A172 (cell line): ENCODE measurements at places on chromosomes 3 and 15. TPM values are rescaled to one million over a fixed set of nuclear protein-coding genes. Genes with fewer than 3 reads are reported as not detected.

The ANKRD63 gene
- total RNA-seq, result not detected in 2 replicates

The MASP1 gene
- total RNA-seq, result not detected in 2 replicates

The THRB gene
- not detected in 2 replicates for total RNA-seq

The WDR72 gene
- total RNA-seq, result not detected in 2 replicates

The GPR62 gene
- total RNA-seq, result not detected in 2 replicates

The PAK6 gene
- total RNA-seq, result 0.17 and 0.43 TPM in 2 replicates

The PPP2R3A gene
- total RNA-seq, result 17.3 and 19.1 TPM in 2 replicates

DNA sequence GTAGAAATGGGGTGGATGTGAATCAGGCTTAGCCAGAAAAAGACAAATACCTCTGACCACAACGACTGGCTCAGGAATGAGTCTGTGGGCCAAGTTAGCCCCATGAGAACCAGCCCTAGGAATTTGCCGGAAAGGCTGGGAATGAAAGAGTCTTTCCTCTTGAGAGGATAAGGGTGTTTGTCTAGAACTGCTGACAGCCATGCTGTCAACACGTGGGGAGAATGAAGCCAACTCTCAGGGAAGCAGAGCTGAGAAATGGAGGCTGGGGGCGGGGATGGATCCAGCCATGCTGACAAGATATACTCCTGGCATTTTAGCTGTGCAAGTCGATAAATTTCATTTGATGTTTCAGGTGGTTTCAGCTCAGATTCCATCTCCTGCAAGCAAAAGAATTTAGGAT lies 10.6 kb upstream of the SLC6A1 start:
- DNase-seq, result no peak

- DNase-seq, result no peak
Observed at GRCh38 chr15:45338417-45338816, 39.9 kb downstream of the GATM start.

DNA sequence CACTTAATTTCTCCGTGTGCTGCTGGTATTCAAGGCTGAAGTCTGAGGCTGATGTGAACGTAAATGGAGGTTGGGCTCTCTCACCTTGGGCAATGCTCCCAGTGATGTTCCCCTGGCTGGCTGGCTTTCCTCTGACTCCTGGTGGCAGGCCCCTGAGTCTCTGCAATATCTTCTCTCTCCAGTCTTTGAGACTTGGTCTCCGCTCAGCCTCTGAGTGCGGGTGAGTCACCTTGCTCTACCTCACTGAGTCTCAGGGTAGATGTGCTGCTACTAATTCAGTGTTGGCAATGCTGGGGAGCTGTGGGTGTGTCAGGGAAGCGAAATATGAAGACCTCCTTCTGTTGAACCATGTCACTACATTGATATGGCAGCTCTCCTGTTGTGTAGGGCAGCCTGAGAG lies 31.3 kb upstream of the TRIM59 start:
- DNase-seq, result no peak

DNA sequence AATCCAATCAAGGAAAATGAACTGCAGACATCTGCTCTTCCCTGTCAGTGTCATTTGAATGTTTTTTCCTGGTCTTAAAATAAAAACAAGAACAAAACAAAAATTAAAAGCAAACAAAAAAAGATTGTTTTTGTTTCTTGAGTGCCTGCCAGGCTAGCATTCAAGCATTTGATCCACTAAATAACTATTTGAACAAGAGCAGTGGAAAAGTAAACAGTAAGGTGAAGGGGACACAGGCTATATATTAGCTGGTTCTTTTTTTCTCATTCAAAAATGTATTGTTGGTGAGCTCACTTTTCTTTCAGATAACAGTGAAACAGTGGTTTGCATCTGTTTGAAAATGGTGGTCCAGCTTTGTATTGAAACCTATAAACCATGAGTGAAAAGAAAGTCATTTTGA lies 586.9 kb upstream of the SGO1 start:
- DNase-seq, result no peak

DNA sequence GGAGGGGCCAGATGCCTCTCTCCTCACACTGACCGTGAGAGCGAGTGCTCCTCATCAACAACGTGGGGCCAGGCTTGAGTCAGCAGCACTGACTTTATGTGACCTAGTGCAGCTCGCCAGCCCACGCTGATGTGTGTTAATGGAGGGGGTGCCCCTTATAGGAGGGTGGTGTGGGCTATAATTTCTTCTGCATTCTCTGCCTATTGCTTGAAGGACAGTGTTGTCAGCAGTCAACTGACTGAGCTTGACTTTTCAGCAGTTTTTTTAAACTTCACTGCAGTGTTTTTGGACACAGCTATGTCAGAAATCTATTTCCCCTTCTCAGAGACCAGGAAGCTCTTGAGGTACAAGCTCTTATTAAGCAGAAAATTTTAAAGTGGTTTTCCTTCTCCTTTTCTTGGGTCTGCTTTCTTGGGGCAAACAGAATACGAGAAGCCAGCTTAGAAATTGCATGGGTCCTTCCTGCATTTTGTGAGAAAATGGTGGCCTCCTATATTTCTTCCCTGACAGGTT lies 304.8 kb upstream of the CTDSPL start:
- no peak for DNase-seq

GRCh38 chr15:77107068-77107467 lies 36.2 kb upstream of the TSPAN3 start:
- no peak for DNase-seq

DNA sequence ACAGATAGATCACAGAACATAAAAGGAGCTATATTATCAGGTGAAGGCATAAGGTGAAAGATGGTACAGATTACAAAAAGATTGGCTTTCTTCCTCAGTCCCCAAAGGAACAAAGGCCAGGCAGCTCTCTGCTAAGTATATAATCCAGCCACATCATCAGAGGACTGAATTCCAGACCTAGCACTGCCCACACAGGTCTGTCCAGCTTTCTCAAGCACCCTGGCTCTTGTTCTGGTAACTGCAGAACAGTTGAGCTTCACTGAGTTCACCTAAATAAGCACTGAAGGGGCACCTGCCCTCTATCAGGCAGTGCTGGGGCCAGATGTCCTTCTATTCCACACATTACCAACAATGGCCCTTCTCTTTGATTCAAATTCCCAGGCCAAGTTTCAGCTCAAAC lies 6.3 kb downstream of the DUOXA1 start:
- no peak for DNase-seq

GRCh38 chr3:28328188-28329151 lies 20.1 kb upstream of the ZCWPW2 start:
- DNase-seq, result peak; percentile 36

- no peak for DNase-seq
Observed at GRCh38 chr3:161236240-161236639, 15.1 kb downstream of the NMD3 start.

GRCh38 chr3:124303305-124303910 lies 311.5 kb upstream of the ROPN1 start:
- DNase-seq, result no peak

DNA sequence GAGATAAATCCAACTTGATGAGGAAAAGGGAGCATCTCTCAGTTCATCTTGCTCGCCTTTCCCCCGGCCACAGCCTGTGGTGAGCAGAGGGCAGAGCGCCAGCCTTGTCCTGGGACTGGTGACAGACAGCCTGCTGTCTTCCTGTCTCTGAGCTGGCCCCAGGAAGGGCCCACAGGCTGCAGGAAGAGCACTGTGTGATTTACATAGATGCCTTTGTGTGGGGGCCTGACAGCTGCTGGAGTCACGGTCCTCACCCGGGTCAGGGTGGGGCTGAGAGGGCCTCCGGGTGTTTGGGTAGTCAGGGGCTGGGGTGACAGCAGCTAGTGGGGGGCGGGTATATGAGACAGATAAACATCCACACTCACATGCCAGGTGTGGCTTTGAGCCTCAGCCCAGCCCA lies 29.3 kb downstream of the PLA2G4D start:
- no peak for DNase-seq

DNA sequence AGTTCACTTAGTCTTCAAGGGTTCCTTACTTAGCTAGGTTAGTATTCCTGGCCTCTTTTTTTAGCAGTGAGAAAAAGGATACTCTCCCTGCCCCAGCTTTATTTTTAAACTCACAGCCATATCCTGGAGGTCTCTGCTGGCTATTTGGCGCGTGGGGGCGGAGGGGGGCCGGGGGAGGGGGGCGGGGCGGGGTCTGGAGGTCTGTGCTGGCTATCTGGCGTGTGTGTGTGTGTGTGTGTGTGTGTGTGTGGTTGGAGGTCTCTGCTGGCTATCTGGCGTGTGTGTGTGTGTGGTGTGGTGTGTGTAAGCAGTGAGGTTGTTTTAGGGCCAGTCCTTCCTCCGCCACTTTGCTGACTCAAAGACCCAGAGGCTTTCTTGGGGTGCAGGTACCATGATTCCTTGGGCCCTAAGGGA lies 579 bp upstream of the PLAAT1 start:
- no peak for DNase-seq

DNA sequence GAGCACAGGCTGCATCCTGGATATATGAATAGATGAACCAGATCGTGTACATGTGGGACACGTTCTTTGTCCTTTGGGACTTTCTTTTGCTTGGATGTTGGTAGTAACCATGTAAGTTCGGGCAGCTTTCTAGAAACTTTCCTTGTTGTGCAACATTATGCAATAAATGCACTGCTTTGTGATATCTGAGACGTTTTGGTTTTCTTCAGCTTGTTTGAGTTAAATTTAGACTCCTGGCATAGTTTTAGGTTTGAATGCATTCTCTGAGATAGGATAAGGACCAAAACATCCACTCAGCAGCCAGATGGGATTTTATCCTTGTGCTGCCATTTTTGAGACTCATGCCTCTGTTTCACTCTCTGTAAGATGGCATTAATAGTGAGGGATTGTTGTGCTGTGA lies 158.9 kb downstream of the IGF1R start:
- DNase-seq, result no peak

DNA sequence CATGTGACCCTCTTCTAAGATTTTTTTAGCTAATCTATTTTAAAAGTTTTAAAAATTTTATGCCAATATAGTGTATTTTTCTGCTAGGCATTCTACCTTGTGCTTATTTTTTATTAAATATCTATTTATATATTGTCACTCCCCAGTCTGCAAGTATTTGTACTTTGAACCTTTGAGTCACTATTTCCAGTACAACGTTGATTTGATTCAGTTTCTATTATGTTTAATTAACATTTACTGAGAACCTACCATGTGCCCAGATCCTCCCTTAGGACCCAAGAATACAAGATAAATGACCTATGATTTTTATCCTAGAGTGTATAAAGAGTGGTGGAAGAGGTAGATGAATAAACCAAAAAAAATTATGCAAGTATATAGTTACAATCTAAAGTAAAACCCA lies 311.2 kb downstream of the DOCK3 start:
- DNase-seq, result no peak

- DNase-seq, result no peak
Observed at GRCh38 chr3:172449466-172450149, 1.4 kb upstream of the GHSR start.

DNA sequence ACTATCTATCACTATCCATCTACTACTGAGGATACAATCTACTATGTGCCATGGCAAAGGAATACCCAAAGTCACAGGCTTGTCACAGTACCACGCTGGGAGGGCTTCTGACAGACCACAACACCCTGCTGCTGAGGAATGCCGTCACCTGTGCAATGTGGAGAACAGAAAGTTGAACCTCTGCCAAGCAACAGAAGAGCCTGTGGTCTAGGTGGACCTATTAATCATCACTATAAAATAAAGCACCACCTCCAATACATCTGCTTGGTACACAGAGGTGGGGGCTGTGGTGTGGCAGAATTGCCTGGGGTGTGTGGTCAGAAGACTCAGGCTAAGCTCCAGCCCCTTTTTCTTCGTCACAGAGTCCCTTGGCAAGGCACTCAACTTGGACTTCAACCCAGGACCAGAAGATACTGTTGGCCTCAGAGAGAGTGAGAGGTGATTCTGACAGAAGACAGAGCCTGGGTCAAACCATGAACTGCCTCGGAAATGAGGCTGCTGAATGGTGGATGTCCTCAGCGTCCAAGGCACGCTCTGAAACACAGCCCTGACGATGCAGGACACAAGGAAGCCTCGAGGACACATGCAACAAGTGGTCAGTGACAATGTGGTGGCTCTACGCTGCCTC lies 189.4 kb upstream of the CHRNA7 start:
- DNase-seq, result no peak

DNA sequence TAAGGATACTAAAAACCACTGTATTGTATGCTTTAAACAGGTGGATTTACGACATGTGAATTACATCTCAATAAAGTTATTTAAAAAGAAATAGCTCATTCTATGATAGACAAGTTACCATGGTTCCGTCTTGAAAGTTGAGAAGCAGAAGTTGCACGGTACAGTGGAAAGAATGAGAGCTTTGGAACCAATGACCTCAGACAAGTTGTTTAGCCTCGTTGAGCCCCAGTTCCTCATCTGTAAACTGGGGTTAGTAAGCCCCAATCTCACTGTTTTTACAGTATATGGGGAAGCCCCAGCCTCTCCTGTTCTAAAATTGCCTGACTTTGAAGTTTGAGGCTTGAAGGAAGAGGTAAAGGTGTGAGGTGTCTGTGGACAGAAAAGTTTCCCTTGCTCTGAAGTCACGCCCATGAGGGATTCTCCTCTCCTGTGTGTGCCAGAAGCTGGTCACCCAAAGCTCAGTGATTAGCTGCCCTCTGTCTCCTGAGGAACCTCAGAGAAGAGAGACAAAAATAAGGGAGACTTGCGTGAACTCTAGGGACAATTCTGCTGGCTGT lies 10.0 kb downstream of the CRYGS start:
- no peak for DNase-seq

DNA sequence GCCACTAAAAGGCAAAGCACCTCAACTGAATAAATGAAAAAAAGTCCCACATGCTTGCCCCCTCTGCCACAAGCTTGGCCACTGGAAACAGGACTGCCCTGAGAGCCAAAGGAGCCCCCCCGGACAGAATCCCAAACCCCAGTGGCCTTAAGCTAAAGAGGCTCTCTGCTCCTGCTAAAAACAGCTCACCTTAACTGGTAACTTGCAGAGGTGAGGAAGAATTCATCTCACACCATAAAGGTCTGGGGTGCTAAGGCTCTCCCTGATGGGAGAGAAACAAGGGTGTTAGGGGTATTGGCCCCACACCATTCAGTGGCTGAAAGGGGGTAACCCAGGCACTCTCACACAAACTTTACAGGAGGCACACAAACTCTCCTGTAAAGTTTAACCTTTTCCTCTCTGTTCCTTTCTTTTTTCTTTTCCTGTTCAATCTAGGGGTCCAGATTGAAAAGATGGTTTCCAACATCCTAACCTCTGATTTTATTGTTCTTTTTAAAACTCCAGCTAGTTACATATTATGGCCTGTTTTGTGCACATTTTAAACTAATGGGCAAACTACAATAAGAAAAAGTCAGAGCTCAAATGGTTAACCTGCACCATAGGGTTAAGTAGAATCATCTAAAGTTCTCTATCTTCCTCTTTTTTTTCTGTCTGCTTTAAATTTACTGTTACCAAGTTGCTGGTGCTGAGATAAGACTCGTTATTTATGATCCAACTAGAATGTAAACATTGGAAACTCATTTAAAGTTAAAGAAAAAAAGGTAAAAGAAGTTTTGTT lies 19.9 kb downstream of the TRANK1 start:
- DNase-seq, result no peak

DNA sequence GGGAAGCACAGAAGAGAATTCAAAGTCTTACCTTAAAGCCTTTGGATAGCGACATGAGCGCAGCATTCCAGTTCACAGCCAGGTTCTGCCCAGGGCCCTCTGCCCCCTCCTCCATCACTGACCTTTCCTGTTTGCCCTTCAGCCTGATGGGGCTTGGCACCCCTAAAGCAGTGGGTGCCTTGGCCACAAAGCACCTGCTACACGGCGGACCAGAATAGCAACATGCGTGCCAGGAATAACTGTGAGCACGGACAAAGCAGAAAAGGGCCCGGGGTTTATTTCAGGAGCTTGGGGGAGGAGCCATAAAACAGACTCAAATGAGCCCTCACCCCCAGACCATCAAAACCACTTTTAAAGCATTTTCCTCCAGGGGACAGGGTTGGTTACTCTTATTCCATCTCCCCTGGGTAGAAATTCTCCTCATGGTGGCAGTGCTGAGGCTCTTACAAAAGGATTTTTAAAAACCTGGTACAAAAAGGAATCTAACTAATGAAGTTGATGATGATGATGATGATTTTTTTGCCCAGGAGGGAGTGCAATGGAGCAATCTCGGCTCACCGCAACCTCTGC lies 135.4 kb downstream of the KLF13 start:
- no peak for DNase-seq
